ENCODE measurements at places on chromosomes 2 and 18. TPM values are rescaled to one million over a fixed set of nuclear protein-coding genes. Genes with fewer than 3 reads are reported as not detected.

DNA sequence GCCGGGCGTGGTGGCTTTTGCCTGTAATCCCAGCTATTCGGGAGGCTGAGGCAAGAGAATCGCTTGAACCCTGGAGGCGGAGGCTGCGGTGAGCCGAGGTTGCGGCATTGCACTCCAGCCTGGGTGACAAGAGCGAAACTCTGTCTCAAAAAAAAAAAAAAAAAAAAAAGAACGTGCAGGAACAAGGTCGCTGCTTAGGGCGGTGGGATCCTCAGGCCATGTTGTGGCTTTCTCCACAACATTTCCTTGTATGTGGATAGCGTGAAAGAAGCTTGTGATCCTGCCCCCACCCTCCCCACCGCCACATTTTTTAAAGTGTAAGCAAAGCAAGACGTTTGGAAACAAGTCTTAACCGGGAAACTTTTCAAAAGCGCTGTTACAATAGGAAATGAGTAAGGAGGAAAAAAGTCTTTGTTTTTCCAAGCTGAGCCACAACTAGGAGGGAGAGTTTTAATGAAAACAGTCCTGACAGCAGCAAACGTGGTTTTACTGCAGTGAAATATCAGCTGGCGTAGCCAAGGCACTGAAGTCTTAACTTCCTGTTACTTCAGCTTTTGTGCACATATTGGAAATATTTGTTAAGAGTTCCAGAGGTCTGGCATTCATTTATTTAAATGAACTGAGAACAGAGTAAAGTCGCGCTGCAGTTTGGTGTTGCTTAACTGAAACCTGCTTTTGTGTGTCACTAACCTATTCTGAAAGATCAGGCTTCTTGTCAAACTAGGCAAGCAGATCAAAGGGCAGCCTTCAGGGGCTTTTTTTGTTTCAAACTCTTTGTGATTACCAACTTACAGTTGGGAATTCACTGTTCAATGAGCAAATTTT is 3.8 kb downstream of the TGIF1 start:
- peak; percentile 99 for DNase-seq
- peak overlapping the region; percentile 98 for H3K4me3 ChIP-seq
- H3K27ac ChIP-seq: peak overlapping the region; percentile 97
- H3K4me1 ChIP-seq: peaks cover 12% of the 10 kb centered on the region

GRCh38 chr18:64233851-64234250 is 85.0 kb upstream of the LINC00305 start:
- no peaks in the 10 kb centered on the region for H3K4me1 ChIP-seq
- DNase-seq: no peak
- no peaks in the 10 kb centered on the region for H3K36me3 ChIP-seq
- H3K27me3 ChIP-seq: no peaks in the 10 kb centered on the region
- H3K27ac ChIP-seq: no peak overlapping the region
- no peak overlapping the region for H3K4me3 ChIP-seq

- no peak overlapping the region for H3K27ac ChIP-seq
- DNase-seq: peak; percentile 54
Observed at GRCh38 chr2:117943013-117943672, 70.7 kb downstream of the CCDC93 start.

GRCh38 chr2:11073251-11073650 is 82.0 kb upstream of the SLC66A3 start:
- peak; percentile 52 for DNase-seq
- H3K4me1 ChIP-seq: no peaks in the 10 kb centered on the region
- no peak overlapping the region for H3K27ac ChIP-seq
- H3K36me3 ChIP-seq: no peaks in the 10 kb centered on the region
- no peaks in the 10 kb centered on the region for H3K27me3 ChIP-seq

DNA sequence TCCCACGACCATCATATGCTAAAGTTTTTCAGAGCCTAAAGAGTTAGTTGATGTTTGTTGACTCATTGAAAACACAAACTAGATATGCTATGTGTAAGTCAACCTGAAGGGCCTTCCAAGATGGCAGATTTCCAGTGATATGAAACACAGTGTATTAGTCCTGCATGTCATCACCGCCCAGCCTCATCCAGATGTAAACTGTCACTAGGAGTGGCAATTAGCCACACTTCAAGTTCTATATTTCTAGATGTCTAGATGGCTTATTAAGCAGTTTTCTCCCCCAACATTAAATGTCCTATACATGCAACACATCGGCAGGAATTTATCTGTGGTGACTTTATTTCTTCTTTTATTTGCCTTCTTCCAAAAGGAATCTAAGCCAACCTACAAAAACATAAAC is 444.1 kb upstream of the SMIM21 start:
- H3K4me3 ChIP-seq: no peak overlapping the region
- no peaks in the 10 kb centered on the region for H3K27me3 ChIP-seq
- no peaks in the 10 kb centered on the region for H3K4me1 ChIP-seq
- no peak overlapping the region for H3K27ac ChIP-seq
- no peak for DNase-seq
- H3K36me3 ChIP-seq: no peaks in the 10 kb centered on the region

- H3K27ac ChIP-seq: no peak overlapping the region
- H3K4me3 ChIP-seq: no peak overlapping the region
- H3K4me1 ChIP-seq: no peaks in the 10 kb centered on the region
- peak; percentile 44 for DNase-seq
- no peaks in the 10 kb centered on the region for H3K36me3 ChIP-seq
Observed at GRCh38 chr2:16774980-16775898, 109.6 kb upstream of the CYRIA start.

DNA sequence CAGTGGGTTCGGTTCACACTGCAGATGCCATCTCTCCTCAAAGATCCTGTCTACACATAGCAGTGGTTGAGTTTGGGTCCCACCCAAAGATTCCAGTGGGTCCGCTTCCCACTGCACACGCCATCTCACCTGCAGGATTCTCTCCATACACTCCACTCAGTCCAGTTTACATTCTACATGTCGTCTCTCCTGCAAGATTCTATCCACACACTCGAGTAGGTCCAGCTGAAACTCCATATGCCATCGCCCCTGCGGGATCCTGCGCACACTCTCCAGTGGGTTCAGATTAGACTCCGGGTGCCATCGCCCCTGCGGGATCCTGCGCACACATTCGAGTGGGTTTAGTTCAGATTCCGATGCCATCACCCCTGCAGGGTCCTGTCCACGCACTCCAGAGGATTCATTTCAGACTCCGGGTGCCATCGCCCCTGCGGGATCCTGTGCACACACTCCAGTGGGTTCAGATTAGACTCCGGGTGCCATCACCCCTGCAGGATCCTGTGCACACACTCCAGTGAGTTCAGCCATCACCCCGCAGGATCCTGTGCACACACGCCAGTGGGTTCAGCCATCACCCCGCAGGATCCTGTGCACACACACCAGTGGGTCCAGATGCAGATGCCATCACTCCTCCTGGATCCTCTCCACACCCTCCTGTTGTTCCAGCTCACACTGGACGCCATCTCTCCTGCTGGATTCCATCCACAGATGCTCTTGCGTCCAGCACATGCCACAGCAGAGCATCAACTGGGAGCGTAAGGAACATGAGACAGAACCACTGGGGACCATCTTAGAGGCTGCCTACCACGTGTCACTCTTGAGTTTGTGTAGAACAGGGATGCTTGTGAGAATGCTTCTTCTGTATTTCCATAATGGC is 3.0 kb upstream of the PXDN start:
- no peaks in the 10 kb centered on the region for H3K27me3 ChIP-seq
- H3K4me1 ChIP-seq: peaks cover 7% of the 10 kb centered on the region
- no peaks in the 10 kb centered on the region for H3K36me3 ChIP-seq

GRCh38 chr18:61921621-61922235 is 28.9 kb upstream of the RNF152 start:
- H3K4me3 ChIP-seq: no peak overlapping the region
- DNase-seq: no peak
- no peaks in the 10 kb centered on the region for H3K36me3 ChIP-seq
- no peaks in the 10 kb centered on the region for H3K27me3 ChIP-seq
- no peaks in the 10 kb centered on the region for H3K4me1 ChIP-seq

Gene SETBP1
- total RNA-seq: 4.9 TPM

Gene SERPINB7
- 3.0 TPM for total RNA-seq

Gene SPP2
- not detected for total RNA-seq

Gene TMEM18
- 17.7 TPM for total RNA-seq

Gene CPLX4
- total RNA-seq: not detected
